ENCODE measurements at places on chromosomes 1 and 21. TPM values are rescaled to one million over a fixed set of nuclear protein-coding genes. Genes with fewer than 3 reads are reported as not detected.

DNA sequence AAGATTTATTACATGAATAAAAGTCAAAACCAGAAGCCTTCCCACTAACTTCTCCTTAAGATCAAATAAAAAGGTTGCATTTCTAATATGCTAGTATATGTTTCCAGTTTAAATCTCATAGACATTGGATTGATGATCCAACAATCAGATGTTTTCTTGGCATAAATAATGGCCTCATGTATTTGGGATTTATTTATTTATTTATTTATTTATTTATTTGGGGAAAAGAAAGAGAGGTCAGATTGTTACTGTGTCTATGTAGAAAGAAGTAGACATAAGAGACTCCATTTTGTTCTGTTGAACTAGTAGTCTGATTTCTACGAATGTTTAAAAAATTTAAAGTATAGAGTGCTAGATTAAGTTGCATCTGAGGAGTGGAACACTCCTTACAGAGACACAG, 422.4 kb downstream of the ADGRL2 start:
- H3K27me3 ChIP-seq, result no peaks in the 10 kb centered on the region
- no peak overlapping the region for H3K27ac ChIP-seq
- H3K4me1 ChIP-seq, result peaks cover 2% of the 10 kb centered on the region
- no peak for DNase-seq

TIE1 gene
- total RNA-seq, result 32.7 TPM

GRCh38 chr1:32521165-32521564, 18.1 kb upstream of the ZBTB8A start:
- H3K4me1 ChIP-seq, result peaks cover 4% of the 10 kb centered on the region
- no peaks in the 10 kb centered on the region for H3K36me3 ChIP-seq
- no peaks in the 10 kb centered on the region for H3K27me3 ChIP-seq
- no peak for DNase-seq

- peaks cover 2% of the 10 kb centered on the region for H3K4me1 ChIP-seq
- H3K27ac ChIP-seq, result no peak overlapping the region
- no peak overlapping the region for H3K4me3 ChIP-seq
- DNase-seq, result no peak
- peaks cover 9% of the 10 kb centered on the region for H3K36me3 ChIP-seq
Measured at GRCh38 chr1:23462766-23463165, 21.2 kb downstream of the ASAP3 start.

GRCh38 chr1:161994175-161994668, 29.4 kb downstream of the OLFML2B start:
- H3K27me3 ChIP-seq, result no peaks in the 10 kb centered on the region
- H3K27ac ChIP-seq, result peak overlapping the region; percentile 79
- H3K36me3 ChIP-seq, result peaks cover 59% of the 10 kb centered on the region
- H3K4me1 ChIP-seq, result peaks cover 32% of the 10 kb centered on the region

DNA sequence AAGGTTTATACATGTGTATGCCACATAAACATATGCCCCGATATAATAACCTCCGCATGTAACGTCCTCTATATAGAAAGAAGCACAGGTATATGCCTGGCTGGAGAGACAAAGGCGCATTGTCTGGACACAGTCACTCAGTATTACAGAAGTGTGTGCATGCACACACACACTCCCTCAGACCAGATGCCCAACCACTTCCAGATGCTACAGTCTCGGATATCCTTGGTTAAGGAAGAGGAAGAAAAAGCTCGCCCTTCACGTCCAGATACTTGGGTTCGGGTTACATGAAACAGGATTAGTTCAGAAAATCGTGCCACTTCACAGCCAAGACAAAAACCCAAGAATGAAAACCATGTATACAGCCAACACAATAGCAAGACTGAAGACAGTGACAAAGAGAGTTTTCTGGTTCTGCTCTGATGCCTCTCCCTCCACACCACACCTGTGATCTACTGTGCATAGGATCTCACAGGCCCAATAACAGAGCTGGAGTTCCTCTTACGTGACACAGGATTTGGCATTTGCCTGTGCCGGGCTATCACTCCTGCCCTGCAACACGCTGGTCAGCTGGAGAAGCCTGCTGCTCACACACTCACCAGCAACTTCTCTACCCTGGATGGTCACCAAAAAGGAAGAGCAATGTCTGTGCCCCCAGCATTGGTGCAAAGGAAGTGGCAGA, 75.0 kb downstream of the SSBP3 start:
- no peaks in the 10 kb centered on the region for H3K27me3 ChIP-seq
- peak overlapping the region; percentile 0 for H3K27ac ChIP-seq
- peaks cover 97% of the 10 kb centered on the region for H3K4me1 ChIP-seq
- no peak overlapping the region for H3K4me3 ChIP-seq
- peak; percentile 80 for DNase-seq

- no peak overlapping the region for H3K4me3 ChIP-seq
- no peak overlapping the region for H3K27ac ChIP-seq
- no peaks in the 10 kb centered on the region for H3K36me3 ChIP-seq
- peaks cover 7% of the 10 kb centered on the region for H3K4me1 ChIP-seq
- DNase-seq, result no peak
Measured at GRCh38 chr1:107990606-107991005, 25.6 kb upstream of the VAV3 start.

DNA sequence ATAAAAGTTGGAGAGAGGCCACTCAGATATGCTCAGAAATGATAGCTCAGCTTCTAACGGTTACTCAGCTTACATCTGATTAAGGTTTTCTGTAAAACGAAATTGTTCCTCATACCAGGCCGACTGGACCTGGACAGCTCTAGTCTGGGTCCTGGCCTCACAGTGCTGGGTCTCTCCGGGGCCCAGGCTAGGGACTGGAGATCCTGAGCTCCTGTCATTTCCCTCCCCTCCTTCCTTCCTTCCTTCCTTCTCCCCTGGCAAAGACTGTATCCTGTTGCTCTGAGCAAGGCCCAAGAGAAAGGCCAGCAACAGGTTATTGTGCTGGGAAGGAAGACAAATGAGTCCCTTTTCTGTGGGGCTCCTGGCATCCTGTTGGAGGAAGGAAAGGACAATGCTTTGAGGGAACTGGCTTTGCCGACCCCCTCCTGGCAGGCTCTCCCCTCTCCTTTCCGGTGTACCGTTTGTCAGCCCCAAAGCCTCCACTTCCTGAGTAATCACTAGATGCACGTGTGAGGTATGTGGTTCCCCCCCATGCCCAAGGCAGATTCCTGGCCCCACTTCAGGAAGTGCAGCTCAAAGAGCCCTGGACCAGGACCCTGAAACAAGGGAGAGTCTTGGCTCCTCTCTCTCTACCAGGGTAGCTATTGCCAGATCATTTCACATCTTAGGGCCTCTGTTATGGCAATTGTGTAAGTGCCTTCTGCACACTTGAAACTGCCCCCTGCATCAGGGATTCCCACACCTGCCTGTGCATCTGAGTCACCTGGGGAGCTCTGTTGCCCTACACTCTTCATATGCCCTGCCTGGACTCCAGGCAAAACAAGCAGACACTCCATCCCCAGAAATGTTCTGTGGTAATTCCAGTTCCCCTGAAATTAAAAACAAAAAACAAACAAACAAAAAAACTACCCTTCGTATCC, 212.7 kb upstream of the FGGY start:
- peaks cover 2% of the 10 kb centered on the region for H3K4me1 ChIP-seq
- no peak overlapping the region for H3K4me3 ChIP-seq
- peak; percentile 47 for DNase-seq
- H3K27me3 ChIP-seq, result no peaks in the 10 kb centered on the region
- H3K27ac ChIP-seq, result peak overlapping the region; percentile 64

Data from muscle of leg (tissue), 16 donors.